ENCODE measurements at places on chromosomes 11 and 22.

- DNase-seq: no peak
Observed at GRCh38 chr11:70174547-70175235, 28.4 kb upstream of the FADD start.

DNA sequence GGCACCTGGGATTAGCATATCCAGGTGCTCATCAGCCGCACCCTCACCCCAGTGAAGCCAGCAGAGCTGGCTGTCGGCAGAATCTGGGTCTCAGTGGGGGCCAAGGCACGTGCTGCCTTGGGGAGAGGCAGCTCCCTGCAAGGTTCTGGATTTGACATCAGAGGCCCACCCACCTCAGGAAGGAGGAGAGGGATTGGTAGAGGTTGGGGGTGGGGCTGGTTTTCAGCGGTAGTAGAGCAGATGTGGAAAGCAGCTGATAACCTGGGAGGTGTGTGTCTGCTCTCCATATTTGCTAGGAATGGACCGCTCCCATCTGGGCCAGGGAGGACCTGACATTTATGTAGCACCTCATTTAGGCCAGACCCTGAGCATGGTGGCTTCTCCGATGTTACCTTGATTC, 147.5 kb downstream of the GRIK4 start:
- DNase-seq: no peak

DNA sequence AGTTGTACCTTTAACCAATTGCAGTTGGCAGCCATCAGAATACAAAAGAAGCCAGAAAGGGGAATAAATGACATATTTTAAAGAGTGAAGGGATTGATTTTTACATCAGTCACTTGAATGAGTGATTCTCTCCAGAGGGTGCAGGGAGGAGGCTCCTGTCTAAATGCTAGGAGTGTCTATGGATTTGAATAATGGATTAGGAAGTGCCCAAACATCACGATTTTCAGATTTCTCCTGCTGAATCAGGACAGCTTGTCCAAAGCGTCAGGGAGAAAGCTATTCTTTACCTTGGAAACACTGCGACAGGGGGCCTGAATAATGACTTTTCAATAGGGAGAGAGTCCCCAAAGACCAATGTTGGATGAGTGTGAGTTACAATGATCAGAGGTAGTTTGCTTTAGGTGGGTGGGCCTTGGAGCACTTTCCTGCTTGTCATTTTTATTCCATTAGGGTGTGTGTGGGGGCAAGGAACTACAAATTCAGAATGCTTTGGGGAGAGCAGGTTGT, 735.5 kb downstream of the KCNA4 start:
- DNase-seq: no peak

DNA sequence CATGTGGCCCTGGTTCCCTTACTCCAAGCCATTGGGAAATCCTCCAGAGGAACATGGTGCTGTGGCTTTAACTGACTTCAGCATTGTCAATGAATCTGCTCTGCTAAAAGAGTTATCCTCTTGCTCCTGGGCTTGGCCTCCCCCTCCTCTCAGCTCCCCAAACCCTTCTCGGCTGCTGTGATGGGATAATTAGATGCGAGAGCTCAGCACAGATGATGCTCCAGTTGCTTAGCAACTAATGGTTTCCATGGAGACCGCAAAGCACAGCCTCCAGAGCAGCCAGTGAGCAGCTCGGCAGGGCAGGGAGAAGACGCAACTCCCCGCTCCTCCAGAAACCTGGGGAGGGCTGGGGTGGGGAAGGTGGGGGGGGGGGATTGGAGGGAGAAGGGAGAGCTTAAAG, 2.8 kb upstream of the UPK2 start:
- DNase-seq: no peak

DNA sequence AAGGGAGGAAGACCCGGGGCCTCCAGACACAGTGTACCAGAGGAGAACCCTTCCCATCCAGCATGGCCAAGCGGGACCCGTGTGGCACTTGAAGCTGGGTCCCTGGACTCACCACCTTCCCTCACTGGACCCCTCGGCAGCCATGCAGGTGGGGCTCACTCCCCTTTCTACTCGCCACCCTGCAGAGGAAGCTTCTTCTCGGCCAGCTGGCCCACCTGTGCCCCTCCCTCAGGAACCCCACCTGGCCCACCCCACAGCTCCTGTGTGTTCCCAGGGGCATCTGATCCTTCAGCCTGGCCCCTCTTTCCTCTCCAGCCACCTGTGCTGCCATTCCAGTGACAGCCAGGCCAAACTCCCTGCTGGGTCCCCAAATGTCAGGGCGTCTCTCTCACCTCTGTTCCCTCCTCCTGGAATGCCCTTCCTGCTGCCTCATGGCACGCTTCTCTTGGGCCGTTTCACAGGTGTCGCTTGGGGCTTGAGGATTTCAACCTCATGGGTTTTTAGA, 38.0 kb downstream of the IGF2 start:
- DNase-seq: no peak

DNA sequence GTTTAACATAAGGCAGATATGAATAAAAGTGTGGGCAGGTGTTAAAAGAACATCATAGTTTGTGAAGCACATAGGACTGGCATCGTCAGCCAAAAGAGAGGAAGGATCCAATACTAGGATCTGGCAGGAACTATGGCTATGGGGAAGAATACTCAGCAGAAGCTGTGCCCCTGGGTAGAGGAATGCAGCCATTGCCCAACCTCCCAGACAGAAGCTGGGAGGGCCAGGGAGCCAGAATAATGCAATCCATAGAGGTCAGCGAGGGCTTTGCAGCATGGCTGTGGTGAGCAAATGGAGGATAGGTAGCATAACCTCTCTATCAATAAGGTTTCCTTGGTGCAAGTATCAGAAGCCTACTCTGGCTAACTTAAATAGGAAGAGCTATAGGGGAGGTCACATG, 11.7 kb upstream of the CSTF3 start:
- no peak for DNase-seq

DNA sequence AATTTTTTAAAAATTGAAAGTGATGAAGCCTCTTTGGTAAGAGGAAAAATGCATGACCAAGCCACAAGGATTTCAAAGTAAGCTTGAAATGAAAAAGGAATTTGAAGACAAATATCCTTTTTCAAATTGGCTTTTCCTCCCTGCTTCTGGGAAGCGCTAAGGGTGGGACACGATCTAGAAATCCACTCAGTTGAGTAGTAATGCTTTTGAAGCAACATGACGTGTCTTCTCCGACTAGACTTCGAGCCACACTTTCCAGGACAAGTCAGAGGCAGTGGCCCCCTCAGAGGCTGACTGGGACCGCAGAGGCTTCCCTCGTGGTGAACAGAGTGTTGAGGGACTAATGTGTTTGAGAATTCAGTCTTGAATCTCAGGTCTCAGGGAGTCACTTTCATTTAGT, 39.8 kb downstream of the KREMEN1 start:
- no peak for DNase-seq

- no peak for DNase-seq
Observed at GRCh38 chr22:49599039-49599438, 228.6 kb downstream of the BRD1 start.

- DNase-seq: no peak
Observed at GRCh38 chr22:35524966-35525686, 15.5 kb upstream of the RASD2 start.

DNA sequence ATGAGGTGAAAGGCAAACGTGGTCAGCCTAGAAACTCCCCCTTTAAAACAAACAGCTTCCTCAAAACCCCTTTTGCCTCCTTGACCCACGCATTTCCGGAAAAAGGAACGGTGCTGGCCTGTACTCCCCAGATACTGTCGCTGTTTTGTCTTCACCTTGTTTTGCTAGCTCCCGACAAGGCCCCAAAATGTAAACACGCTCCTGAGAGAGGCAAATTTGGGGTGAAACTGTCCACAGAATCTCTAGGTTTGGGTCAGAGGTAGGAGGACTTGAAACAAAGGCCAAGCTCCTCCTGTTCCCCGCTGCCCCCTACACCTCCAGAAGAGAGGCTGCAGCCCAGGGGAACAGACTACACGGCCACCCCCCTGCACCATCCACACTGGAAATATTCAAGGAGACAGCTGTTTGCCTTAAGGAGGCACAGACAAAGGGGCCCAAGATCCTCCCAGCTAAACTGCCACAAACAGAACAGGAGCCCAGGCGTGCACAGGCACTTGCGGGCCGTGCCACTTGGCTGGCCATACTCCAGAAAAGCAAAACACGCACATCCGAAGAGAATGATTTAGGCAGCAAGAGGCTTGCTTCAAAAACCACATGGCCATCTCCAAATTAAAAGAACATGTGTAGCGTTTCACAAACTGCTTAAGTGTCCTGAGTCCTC, 160.5 kb upstream of the GRK3 start:
- DNase-seq: no peak

GRCh38 chr22:24376586-24376985, 50.8 kb upstream of the ADORA2A start:
- no peak for DNase-seq

DNA sequence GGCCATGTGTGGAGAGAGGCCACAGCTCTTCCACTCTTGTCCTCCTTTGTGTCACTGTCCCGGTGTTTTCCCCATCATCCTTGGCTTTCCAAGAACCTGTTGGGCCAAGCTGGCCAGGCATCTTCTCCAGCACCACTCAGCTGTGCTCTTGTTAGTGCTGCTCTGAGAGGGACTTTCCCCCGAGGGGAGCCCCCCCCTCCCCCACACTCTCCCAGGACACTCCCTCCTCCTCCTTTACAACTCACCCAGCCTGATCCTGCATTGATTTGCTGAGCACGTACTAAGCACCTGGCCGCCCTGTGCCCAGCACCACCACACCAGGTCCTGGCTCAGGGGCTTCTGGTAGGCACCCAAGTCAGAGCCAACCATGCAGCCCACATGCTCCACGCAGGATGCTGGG, 13.2 kb downstream of the TP53AIP1 start:
- DNase-seq: no peak

- no peak for DNase-seq
Observed at GRCh38 chr11:63880403-63880790, 36.6 kb downstream of the RCOR2 start.

DNA sequence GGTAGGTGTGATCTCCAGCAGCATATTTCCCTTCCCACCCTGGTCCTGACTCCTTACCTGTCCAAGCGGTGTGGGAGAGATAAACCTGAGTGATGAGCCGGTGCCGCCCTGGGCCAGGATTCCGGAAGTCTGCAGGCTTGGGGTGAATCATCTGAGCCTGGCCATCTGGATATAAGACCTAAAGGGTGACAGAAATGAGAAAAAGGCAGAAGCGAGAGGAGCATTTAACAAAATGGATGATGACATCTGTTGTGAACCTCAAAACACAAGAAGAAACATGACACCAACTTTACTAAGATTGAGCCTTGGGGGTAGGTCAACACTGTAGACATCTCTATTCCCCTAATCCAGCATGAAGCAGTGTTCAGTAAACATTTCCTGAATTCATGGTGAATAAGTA, 62.8 kb downstream of the AAMDC start:
- no peak for DNase-seq

DNA sequence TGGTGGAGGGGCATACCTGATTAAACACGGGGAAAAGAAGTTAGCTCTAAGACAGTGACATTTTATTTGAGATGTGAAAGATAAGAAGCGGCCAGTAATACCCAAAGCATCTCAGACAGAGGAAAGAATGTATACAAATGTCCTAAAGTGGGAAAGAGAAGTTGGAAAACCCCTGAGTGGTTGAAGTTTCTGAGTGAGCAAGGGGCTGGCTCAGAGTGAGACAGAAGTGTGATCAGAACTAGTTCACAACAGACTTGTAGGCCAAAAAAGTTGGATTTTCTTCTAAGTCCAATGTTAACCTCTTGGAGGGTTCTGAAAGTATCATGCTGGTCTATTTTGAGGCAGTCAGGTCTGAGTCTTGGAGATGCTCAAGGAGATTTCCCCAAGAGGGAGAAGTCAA, 608.7 kb downstream of the SOX6 start:
- DNase-seq: no peak

- DNase-seq: no peak
Observed at GRCh38 chr11:35105319-35106079, 33.5 kb upstream of the CD44 start.

DNA sequence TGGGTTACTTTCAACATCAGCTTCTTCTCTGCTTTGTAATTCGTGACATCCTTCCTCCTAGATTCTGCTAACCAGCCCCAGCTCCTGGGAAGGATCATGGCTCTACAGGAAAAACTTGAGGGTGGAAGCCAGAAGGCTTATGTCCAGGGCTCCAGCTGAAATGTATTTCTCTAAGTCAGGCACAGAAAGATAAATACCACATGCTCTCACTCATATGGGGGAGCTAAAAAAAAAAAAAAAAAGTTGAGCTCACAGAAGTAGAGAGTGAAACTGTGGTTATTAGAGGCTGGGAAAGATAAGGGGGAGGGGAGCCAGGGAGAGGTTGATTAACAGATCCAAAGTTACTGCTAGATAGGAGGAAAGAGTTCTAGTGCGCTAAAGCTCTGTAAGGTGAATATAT, 74.9 kb downstream of the DSCAML1 start:
- DNase-seq: no peak

DNA sequence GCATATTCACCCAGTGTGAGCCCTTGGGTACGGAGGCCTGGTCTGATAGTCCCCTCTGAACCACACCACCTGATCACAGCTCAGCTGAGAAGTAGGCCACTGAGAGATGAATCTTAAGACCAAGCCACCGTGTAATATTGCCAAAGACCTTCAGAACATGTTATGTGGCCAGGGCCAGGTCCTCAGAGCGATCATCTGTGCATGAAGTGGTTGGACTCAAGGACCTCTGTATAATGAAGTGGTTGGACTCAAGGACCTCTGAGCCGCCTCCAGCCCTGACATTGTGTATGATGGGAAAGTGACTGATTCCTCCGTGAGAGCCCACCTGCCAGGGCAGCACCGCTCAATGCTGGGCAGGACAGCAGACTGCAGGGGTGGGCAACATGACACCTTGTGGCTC, 70.2 kb downstream of the TP53I11 start:
- DNase-seq: no peak

DNA sequence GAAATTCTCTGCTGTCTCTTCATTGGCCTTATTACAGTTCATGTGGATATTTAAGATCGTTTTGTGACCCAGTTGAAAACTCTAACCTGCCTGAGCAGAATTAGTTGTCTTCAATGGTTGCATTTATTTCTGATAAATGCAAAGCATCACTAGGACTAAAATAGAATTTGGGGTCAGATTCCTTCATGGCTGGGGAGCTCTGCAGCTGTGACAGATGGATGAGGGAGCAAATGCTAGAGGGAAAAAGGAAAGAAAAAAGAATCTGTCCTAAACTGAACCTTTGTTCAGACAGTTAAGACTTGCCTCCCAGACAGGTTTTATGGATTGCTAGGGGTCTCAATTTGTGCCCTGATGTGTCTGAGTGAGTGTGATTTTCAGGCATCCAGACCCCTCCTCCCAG, 113.0 kb downstream of the SYT9 start:
- DNase-seq: no peak

DNA sequence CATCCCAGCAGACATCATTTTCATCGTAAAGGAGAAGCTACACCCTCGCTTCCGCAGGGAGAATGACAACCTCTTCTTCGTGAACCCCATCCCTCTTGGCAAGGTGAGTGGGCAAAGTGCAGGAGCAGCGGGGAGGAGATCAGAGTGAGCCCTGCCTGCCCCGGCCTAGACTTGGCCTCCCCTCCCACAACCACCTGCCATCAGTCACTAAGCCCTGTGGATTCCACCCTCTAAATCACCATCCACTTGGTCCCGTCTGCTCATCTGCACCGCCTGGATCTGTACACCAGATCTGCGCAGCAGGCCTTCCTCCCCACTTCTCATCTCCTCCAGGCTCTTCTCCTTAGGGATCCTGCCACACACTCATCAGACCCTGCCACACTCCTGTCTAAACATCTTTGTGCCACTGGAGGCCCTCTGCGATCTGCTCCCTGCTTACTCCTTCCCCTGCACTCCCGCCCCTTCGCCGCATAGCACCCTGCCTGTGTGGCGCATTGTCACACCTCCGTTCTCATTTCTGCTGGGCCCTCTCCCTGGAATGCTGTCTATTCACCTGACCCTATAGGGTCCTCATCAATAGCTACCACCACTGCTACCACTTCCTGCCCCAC, 14.2 kb downstream of the UCP2 start:
- no peak for DNase-seq
